ENCODE measurements at places on chromosomes 3 and 15. TPM values are rescaled to one million over a fixed set of nuclear protein-coding genes. Genes with fewer than 3 reads are reported as not detected.

The PLA2G4E gene
- polyA plus RNA-seq: not detected

DNA sequence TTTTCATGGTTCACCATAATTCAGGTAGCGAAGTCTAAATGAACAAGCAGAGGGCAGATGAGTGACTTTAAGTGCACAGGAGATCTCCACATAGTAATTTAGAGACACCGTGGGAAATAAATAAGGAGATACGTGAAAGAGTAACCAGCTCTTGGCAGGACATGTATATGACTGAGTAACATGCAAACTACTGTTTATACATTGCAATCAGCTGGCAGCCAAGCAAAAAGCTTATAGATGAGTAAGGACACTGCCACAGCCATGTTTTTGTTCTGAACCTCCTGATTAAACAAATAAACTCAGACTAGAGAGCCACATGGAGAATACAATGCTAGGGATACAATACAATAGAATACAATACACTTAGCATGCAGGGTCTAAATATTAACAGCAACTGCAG is 252.4 kb downstream of the FHIT start:
- DNase-seq: no peak

DNA sequence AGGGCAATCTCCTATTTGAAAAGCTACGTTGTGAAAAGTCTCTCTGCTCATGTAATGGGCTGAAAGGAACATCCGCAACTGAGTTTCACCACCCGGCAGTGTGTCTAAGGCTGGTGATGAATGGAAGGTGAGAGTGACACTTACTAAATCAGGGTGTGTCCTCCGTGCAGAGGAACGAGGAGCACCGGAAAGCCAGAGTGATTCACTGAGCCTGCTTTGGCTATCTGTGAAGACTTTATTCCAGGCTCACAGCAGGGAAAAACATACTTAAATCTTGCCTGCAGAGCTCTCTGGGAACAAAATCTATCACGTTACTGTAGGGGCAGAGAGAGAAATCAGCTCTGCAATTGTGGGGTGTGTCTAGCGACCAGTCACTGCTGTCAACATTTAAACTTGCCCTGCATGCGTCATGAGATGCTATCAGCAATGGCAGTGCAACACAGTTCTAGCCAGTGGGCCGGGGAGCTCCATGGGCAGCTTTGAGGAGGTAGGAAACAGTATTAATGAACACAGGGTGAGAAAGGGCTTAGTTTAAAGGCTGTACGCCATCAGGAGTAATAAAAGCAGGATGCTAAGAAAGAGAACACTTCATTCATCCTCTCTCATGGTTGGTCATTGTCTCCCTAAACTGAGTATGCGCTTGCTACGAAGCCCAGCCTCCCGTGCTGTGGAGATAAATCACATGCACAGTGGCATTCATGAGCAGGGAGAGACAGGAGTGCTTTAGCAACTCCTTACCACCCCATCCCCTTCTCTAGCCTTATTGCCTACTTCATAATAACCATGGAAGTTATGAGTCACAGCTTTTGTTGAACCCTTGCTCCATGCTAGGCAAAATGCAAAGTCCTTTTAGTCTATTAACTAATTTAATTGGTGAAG is 542.7 kb upstream of the ADAMTS9 start:
- DNase-seq: no peak

The A4GNT gene
- not detected for polyA plus RNA-seq

- DNase-seq: no peak
These were observed 165.1 kb upstream of the STAC start for GRCh38 chr3:36215241-36215640.

GRCh38 chr3:172199850-172200369 is 160.5 kb downstream of the FNDC3B start:
- DNase-seq: no peak

The MFN1 gene
- 15.7 TPM for polyA plus RNA-seq

GRCh38 chr15:100438570-100438969 is 90.2 kb downstream of the CERS3 start:
- DNase-seq: peak; percentile 78

DNA sequence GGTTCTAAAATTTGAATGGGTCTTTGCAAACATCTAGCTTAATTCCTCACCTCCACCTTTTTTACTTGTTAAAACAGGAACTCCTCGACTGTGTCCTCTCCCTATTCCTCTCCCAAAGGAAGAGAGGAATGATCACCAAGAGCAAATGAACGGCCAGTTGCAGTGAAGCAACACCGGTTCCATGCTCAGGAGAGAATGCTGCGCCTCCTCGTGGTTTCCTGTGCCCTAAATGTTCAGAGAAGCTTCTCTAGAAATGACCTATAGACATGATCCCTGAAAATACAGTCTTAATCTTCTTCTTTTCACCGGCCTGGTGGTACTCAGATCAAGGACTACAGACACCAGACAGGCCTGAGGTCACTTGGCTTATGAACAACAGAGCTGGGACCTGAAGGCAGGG is 65.1 kb upstream of the GUCA1C start:
- no peak for DNase-seq

GRCh38 chr3:106707347-106707746 is 669.9 kb upstream of the CCDC54 start:
- DNase-seq: no peak

The HYAL3 gene
- polyA plus RNA-seq: 7.8 TPM

DNA sequence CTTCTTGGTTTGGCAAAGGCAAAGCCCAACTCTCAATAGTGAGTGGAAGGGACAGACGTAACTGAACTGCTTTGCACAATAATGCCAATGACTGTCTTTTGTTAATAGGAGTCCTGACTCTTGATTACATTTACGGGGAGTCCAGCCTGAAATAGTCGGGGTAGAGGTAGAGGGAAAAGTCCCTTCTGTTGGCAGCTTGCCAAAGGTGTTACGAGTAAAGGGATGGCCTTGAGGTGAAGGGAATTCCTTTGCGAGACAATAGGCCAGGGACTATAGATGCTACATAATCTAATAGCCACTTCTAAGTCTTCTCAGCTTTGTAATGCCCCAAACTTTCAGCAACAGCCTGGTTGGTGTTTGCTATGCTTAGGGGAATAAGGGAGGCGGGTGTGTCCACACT is 2.2 kb upstream of the SENP2 start:
- DNase-seq: no peak

DNA sequence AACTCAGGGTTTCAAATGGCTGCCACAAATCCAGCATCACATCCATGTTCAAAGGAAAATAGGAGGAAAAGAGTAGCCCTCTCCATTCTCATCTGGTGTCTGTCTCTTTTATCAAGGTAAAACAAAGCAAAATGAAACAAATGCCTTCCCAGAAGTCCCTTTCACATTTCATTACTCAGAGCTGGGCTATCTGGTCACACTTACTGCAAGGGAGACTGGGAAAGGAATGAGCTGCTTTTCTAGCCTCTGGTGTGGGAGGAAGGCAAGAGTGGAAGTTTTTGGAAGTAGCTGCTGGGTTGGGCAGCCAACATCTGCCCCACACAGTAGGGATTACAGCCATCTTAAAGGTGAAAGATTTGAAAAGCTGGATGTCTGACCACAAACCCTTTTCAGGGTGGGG is 51.8 kb downstream of the KLF15 start:
- no peak for DNase-seq

The MRAS gene
- 25.0 TPM for polyA plus RNA-seq

The GXYLT2 gene
- 9.3 TPM for polyA plus RNA-seq

DNA sequence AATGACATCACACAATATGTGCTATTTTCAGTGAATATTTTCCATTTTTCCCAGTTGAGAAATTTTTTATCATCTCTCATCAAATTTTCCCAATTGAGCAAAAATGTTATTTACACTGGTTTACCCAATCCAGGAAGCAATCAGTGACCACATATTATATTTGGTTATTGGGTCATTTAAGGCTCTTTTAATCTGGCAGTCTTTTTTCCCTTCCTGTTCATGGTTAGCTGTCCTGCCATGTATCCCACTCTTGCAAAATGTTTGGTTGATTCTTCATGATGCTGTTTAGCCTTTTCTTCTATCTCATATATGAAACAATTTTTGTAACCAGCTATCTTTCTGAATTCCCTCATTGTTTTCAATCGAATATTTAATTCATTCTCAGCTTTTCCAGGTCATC is 626.0 kb downstream of the RBMS3 start:
- no peak for DNase-seq

The SHC4 gene
- 1.9 TPM for polyA plus RNA-seq

DNA sequence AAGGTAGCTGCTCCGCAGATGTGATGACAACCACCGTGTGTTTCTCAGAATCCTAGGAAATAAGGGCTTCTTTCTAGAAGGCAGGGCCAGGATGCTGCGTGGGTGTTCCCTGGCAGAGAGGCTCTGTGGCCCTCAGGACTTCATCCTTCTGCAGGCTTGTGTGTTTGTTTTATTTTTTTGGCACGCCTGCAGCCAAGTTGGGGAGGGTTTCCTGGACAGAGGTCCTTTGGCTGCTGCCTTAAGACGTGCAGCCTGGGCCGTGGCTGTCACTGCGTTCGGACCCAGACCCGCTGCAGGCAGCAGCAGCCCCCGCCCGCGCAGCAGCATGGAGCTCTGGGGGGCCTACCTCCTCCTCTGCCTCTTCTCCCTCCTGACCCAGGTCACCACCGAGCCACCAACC is at the start of gene CLEC3B:
CLEC3B (plus strand) TSS at position 266 of the 400 bp plus-strand sequence; CDS start at position 326, 60 bp downstream.
- DNase-seq: no peak

DNA sequence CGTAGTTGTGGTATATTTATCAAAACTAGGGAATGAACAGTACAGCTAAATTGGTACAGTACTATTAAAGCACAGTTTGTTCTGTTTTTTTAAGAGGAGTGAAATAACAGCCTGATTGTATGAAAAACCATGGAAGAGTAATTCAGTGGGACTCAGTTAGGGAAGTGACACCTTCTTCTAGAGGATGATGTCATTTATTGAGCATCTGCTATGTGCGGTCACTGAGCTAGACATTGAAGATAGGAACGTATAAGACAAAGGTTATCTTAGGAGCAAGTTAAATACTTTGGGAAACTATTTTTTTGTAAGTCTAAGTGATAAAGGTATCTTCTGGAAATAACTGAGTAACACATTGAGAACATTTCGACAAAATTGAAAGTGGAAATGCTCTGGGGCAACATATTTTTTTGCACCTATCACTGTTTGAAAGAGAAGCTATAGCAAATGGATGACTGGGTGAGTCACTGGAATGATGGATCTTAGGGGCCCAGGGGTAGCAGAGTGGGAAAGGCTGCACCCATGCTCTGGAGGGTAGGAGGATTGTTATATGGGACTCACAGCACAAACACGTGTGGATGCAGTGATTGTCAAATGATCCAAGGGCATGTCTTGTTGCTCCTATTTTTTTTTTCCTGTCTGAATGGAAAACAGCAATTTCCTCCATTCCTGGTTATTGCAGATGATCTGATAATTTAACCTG is 43.0 kb downstream of the OXNAD1 start:
- DNase-seq: no peak

DNA sequence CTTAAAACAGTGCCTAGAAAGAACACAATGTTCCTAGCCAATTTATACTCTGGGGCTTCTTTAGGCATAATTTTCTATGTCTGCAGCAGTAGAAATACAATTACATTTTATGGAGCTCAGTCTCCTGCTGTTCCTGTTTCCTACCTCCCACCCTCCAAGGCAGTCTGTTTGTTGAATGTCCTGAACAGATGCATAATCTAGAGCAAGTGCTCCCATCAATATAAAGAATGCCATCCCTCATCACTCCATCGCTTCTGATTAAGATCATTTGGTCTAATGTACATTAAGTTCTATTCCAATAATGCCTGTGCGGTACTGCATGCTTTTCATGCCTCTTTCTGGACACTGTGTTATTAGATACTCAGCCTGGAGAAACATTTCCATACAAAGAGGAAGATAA is 869.8 kb upstream of the CFAP20DC start:
- no peak for DNase-seq

GRCh38 chr15:52115598-52116427 is 3.2 kb upstream of the BCL2L10 start:
- DNase-seq: no peak

The SLC24A5 gene
- not detected for polyA plus RNA-seq

DNA sequence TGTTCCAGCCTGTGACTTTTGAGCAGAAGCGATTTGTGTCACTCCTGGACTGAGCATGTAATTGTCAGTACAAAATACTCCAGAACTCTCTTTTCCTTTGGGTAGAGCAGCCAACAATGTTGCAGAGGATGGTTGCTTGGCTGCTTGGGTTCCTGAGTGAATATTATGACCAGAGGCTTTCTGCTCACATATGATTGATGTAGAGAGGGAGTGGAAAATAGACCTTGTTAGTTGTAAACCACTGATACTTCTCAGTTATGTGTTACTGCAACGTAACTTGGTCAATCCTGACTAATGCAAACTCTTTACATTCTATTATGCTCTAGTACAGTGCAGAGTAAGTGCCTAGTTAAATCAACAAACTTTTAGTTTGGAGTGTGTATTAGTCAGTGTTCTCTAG is 322.6 kb upstream of the KCNH8 start:
- DNase-seq: no peak

All from SK-N-SH (cell line).